ENCODE measurements at places on chromosomes 16 and 17.
A peak's percentile ranks its signal among the peaks of the same experiment; 100 is the strongest.

GRCh38 chr17:27477050-27477888 lies 21.0 kb downstream of the KSR1 start:
- DNase-seq, result no peak

- no peak for DNase-seq
These were observed 1.6 kb downstream of the UBE2Z start for GRCh38 chr17:48909783-48910182.

DNA sequence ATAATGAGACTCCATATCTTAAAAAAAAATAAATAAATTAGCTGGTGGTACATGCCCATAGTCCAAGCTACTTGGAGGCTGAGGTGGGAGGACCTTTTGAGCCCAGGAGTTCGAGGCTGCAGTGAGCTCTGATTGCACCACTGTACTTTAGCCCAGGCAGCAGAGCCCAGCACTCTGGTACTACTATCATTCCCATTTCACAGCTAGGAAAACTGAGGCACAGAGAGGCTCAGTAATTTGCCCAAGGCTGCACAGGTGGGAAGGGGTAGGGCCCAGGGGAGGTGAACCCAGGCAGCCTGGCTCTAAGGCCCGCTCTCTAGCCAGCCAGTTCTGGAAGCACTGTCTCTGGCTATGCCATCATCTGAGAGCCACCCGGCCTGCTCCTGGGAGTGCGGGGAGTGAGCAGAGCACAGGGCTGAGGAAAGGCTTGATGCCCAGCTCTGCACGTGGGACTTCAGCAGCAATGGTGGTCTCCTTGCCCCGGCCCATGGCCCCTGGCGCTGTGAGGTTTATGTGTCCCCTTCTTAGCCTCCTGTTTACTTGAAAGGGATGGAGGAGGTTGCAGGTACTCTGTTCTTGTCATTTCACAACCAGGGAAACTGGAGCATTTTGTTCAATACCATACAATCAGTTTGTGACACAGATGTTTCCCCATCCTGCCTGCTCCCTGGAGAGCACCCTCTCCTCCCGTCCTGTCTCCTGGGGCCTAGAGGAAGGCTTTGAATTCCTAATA lies 222.3 kb downstream of the KATNIP start:
- no peak for DNase-seq

- DNase-seq, result no peak
These were observed at the start of gene SYCE1L for GRCh38 chr16:77199211-77199610. Gene SYCE1L (plus strand): TSS chr16:77199408. CDS start chr16:77199452, 44 bp downstream.

GRCh38 chr16:28042811-28043210 lies 20.7 kb downstream of the GSG1L start:
- no peak for DNase-seq

DNA sequence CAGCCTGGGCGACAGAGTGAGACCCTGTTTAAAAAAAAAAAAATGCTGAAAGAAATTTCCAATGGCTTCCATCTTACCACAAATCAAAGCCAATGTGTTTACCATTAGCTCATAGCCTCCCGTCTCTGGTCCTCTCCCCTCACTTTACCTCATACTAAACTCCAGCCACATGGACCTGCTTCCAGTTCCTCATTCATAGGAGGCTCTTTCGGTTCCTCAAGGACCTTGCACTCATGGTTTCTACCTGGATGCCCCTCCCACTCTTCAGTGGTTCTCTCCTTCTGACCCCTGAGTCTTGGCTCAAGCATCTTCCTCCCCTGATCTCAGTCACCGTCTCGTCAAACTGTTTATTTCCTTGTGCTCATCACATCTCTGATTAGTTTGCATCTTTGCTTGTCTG lies 3.8 kb upstream of the DEF8 start:
- no peak for DNase-seq

DNA sequence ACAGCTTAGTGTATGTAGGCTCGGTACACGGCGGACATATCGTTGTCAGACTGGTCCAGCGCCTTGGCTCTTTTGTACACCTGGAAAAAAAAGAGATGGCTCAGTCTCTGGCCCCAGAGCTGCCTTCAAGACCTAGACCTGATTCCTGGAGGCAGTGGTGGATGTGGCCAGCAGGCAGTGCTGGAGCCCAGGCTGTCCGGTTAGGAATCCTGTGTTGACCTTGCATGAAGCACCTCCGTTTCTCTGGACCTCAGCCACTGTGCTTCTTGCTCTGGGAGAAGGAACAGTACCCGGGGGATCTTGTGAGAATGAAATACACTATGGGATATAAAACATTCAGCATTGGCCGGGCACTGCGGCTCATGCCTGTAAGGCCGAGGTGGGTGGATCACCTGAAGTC lies 2.8 kb upstream of the ROGDI start:
- DNase-seq, result no peak

- DNase-seq, result no peak
These were observed 12.7 kb upstream of the ABAT start for GRCh38 chr16:8661703-8662102.

- DNase-seq, result no peak
These were observed 80.4 kb downstream of the ENGASE start for GRCh38 chr17:79154951-79155585.

GRCh38 chr16:11051430-11051829 lies 107.1 kb downstream of the CLEC16A start:
- DNase-seq, result no peak

GRCh38 chr17:19743101-19744100 lies 4.7 kb downstream of the ALDH3A1 start:
- DNase-seq, result no peak

- no peak for DNase-seq
These were observed at the start of gene MT1A for GRCh38 chr16:56637814-56638750. Gene MT1A (plus strand): TSS chr16:56638666. CDS start chr16:56638739, 73 bp downstream.

- DNase-seq, result no peak
These were observed 116.6 kb downstream of the IRF8 start for GRCh38 chr16:86015606-86016005.

- no peak for DNase-seq
These were observed 41.0 kb downstream of the TOM1L2 start for GRCh38 chr17:17931159-17931558.

DNA sequence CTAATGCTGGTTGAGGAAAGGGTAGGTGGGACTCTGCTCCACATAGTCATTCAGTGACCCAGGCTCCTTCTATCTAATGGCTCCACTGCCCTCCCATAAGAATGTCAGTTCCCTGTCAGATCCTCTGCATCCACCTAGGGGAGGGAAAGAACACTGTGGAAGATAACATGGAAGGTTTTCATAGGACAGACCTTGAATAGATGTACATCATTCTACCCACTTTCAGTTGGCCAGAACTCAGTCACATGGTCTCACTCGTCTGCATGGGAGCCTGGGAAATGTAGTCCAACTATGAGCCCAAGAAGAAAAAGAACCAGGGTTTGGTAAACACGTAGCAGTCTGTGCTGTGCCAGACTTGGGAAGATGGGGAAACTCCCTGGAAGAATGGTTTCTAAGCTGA lies 27.1 kb upstream of the SCNN1B start:
- DNase-seq, result no peak

DNA sequence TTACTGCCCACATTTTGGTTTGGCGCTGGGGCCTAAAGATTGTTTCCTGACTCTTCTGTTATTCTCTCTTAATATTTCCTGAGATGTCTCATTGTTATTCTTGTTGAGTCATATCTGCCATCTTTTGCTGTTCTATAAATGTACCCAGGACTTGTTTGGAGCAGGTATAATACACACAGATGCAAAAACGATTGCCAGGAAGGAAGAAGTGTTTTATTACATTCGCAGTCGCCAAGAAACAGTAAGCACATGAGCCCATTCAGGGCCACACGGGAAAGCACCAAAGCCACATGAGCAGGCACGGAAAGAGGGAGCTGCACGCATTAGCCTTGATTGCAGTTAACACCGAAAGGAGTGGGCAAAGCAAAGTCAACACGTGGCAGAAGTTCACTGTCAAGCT lies 70.2 kb downstream of the ARHGAP44 start:
- no peak for DNase-seq

DNA sequence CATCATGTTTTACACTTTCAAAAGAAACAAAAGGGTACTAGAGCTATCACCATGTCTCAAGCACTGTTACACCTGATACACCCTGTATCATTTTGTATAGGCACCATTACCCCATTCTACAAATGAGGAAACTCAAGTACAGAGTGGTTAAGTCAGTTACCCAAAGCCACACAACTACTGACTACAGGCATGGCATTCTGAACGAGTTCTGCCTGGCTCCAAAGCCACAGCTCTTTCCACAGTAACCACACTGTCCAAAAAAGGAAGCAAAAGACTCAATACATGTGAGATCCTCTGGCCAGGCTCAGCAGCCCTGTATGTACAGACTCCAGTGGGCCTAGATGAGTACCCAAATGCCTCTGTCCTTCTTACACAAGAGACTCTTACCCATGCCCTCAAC lies 4.7 kb downstream of the DYNC1LI2 start:
- no peak for DNase-seq

GRCh38 chr17:48528153-48528935 lies 2.5 kb downstream of the HOXB1 start:
- DNase-seq, result no peak

- no peak for DNase-seq
These were observed 77.2 kb downstream of the C17orf67 start for GRCh38 chr17:56756536-56756935.

DNA sequence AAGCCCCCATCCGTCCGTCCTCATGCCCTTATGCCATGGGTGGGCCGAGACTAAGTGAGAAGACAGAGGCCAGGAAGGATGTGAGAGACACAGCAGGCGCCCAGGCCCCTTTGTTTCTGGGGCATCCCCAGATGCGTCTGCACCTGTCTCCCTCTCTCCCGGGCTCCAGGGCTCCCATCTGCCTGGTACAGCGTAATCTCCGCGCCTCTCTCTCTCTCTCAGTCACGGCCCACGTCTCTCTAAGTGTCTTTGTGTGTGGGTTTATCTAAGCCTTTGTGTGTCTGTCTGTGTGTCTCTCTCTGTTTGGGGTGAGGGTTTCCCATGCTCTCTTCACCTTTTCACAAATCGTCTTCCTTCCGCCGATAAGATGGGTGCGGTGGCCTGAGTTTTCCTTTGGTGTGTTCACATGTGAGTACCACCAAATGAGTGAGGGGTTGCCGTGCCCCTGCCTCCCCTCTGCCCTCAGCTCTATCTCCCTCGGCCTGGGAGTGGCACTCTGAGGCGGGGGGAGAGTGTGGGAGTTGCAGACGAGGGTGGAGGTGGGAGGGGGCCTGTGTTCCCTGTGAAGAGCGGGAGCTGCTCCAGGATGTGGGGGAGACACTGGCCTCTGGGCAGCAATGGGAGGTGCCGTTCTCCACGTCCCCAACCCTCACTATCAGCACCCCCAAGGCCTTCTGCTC lies 25.8 kb upstream of the ABCC3 start:
- no peak for DNase-seq

GRCh38 chr17:80468781-80469493 lies 7.5 kb downstream of the NPTX1 start:
- no peak for DNase-seq

DNA sequence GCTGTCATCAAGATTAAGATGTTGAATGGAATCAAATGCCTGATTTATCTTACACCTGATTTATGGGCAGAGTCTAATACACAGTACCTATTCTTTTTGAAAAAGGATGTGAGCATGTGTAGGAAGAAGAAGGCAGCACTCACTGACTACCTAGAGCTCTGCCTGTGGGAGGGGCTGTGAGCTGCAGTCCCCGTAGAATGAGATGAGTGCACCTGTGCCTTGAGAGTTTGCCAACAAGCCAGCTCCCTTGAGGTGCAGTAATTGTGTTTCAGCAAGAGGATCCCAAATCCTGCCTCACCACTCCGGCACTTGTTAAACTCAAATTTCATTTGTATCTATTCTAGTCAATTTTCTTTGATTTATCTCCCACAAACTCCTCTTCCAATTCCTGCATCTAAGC lies 46.0 kb downstream of the CDH11 start:
- no peak for DNase-seq

- no peak for DNase-seq
These were observed 75.5 kb upstream of the CLEC3A start for GRCh38 chr16:77946823-77947222.

- peak; percentile 5 for DNase-seq
These were observed 33.3 kb downstream of the JPH3 start for GRCh38 chr16:87635541-87636049.

DNA sequence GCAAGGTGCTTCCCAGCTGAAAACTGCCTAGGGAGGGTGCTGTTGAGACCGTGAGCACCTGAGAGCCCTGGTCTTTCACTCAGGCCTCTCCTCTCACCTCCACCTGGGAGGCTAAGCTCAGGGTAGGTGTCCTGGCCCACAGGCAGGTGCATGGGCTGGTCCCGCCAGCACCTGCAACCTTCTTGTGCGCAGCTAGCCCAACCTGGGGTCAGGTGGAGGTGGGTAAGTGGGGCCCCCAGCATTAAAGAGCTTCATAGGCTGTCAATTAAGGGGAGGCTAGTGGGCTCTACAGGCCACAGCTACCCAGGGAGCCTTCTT lies 8.7 kb downstream of the ADCY7 start:
- DNase-seq, result no peak

GRCh38 chr17:40538019-40538935 lies 27.0 kb downstream of the CCR7 start:
- no peak for DNase-seq

DNA sequence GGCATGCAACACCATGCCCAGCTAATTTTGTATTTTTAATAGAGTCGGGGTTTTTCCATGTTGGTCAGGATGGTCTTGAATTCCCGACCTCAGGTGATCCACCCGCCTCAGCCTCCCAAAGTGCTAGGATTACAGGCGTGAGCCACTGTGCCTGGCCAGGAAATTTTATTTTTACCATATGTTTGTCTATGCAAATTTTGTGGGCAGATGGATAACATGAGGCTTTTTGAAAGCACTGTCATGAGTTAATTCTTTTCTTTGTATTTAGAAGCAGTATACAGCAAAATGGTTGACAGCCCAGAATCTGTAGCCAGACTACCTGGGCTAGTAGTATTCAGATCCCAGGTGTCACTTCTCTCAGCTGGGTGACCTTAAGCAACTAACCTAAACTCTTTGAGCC lies 8.5 kb upstream of the KPNB1 start:
- no peak for DNase-seq
